ENCODE measurements at places on chromosomes 2 and 18.

DNA sequence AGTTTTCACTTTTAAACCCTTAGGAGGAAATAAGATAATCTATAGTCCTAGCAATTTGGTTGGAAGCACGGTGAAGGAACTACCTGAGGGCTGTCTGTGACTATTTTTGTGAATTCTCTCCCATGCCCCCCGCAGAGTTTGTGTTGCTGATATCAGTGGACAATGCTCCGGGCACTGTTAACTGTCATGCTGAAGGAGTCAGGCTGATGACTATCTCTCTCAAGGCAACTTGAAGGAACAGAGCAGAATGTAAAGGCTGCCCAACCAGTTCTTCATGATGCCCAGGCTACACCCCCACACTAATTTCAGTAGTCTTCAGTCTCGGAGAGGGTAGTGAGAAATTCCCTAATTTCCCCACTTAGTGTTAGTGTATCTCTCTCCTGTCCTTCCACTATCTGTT, 21.6 kb upstream of the RAB6C start:
- no peak for DNase-seq

DNA sequence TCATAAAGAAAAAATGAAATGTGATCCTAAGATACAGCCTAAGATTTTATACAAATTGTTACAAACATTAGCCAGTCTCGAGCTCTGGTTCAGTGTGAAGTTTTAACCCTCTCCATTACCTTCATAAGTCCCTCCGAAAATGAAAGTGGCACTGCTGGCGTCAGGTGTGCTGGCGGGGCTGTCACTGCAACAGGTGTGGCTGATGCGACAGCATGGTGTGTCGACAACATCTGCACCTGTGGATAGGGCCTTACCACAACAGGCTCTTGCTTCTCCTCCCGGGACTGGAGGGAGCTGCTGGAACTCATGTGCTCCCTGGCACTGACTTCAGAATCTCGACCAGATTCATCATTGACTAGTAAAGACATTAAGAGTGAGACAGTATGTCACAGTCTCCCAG, 10.3 kb downstream of the SAP130 start:
- no peak for DNase-seq

DNA sequence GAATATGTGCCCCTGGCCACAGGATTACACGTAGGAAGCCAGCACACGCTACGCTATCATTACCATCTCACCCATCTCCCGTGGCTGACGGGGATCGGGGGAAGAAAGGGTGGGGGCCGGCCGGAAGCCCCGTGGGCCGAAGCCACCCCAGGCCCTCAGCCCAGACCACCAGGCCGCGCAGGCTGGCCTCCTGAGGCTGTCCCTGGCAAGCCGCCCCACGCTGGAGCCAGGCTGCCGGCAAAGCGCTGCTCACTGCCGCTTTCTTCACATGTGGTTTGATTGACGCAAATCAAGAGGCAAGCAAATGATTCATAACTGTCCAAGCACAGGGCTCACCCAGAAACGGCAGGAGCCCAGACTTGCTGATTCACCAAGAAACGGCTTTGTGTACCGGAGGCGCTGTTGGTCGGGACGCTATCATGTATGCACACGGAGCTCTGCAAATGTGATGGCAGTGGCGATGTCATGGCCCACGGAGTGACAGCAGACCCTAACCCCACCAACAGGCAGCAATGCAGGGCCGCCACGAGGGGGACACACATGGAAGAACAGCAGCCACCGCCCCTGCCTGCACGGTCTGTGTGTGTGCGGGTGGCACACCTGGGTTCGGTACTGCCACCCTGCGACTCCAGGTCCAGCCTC, 125.7 kb downstream of the HDAC4 start:
- DNase-seq = peak; percentile 74

DNA sequence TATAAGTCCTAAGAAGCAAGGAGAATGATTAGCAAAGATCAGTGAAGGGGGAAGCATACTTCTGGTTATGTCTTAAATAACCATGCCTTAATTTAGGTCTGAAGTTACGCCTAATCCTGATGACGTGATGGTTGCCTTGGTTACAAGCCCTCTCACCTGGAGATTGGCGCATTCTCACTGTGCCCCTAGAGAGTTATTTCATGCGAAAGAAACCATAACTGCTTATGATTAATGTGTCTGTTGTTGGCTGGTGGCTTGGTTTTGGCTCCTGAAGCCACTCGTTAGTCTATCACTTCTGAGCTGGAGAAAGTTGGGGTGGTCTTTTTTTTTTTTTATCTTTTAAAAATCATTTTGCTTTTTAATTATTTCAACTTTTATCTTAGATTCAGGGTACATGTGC, 47.0 kb downstream of the TNFRSF11A start:
- DNase-seq = no peak

- no peak for DNase-seq
These were observed 273.5 kb downstream of the RNF144A start for GRCh38 chr2:7190587-7191324.
